GM12864 (cell line): ENCODE measurements at places on chromosomes 7 and 10.

GRCh38 chr7:100544386-100544785, 5.4 kb downstream of the AGFG2 start:
- no peak for DNase-seq

- no peak for DNase-seq
Observed at GRCh38 chr7:16066805-16067459, 354.4 kb downstream of the CRPPA start.

GRCh38 chr7:33043501-33044400, 18.8 kb downstream of the NT5C3A start:
- no peak for DNase-seq

DNA sequence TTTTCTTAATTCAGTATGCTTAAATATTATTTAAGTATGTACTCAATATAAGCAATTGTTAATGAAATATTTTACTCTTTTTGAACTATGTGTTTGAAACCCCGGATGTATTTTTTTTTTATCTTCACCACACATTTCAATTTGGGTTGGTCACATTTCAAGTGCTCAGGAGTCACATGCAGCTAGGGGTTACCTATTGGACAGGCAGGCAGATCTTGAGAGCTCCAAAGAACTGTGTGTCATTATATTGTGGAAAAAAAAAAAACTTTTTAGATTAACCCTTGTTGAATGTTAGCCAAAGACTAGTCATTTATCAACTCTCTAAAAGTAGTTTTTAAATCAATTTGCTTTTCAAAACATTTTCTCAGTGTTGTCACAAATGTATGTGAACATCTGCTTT, 37.2 kb downstream of the IKZF1 start:
- DNase-seq, result no peak

GRCh38 chr10:22570234-22570633, 144.1 kb downstream of the PIP4K2A start:
- DNase-seq, result no peak

DNA sequence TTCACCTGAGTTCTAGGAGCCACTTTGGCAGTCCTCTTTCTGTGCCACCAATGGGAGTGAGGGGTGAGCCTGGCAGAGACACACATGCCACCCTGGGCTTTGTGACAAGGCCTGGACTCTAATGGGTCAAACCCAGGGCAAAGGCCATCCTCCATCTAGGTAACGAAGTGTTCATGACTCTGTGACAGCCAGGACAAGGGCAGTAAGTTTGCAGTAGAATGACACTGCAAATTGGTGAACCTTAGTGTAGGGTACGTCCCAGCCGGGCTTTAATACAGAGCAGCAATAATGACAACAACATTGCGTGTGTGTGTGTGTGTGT, 43.3 kb downstream of the PAPSS2 start:
- DNase-seq, result no peak

GRCh38 chr7:155955367-155955635, 143.0 kb upstream of the SHH start:
- DNase-seq, result no peak

DNA sequence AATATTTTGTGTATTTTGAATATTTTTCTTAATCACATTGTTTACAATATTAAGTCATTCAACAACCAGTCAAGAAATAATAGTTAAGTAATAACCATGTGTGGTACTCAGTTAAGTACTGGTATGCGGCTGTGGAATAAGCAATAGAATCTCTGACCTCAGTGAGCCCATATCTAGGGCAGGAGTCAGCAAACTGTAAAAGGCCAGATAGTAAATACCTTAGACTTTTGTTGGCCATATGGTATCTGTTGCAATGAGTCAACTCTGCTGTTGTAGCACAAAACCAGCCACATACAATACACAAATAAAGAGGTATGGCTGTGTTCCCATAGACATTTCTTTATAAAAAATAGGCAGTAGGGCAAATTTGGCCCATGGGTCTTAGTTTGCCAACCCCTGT, 311.6 kb upstream of the SEMA3A start:
- DNase-seq, result no peak

DNA sequence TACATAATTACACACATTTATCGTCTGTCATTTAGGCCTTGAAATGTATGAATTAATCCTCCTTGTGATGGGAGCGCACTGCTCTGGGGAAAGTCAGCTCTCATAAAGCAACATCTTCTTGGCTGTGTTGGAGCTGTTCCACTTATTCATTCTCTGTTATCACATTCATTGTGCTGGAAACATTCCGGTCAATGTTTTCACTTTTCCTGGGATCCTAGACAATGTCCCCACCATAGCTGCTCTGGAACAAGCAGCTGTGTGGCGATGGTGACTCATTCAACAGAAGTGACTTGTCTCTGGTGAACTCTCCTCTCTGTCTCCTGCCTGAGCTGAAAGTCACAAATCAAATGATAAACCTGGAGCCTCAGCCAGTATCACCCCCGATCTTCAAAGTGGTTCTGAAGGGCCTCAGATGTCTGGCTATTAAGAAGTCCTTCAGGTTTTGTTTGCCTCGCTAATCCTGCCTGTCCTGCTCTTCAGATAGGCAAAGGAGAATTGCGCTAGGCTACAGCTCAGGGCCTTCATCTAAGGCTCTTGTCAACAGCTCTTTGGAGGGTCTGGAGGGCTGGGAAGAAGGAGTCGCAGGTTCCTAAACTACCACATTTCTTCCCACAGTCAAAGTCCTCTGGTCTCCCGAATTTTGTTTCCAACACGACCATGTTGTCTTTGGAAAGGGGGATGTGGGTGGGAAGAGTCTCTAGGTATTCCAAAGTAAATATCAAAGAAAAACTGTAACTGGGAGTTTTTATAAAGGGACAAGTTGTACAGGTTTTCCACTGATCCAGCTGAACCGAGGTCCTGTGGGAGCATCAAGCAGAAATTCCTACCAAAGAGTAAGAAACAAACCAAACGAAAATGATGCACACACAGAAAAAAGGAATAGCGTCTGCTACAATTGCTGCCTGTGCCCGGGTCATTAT, 29.3 kb downstream of the KLF6 start:
- DNase-seq, result no peak

GRCh38 chr7:19491371-19491770, 217.5 kb downstream of the POLR1F start:
- no peak for DNase-seq

- DNase-seq, result no peak
Observed at GRCh38 chr10:1203216-1203615, 147.0 kb downstream of the WDR37 start.

DNA sequence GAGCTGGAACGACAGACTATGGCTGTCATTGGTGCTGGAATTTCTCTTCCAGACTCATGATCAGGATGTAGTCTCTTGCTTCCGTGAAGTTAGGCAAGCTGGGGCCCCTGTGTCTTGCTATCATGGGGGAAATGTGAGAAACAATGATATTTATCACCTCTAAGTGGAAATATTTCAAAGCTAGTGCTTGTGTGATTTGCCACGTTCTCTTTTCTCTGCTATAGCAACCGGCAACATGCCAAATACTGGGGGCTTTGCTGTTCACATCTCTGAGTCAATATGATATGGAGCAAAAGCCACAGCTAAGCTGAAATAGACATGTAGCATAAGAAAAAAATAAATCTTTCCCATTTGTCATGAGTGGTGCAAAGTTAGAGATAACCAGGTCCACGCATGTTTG, 668.2 kb upstream of the IGFBP3 start:
- DNase-seq, result no peak

DNA sequence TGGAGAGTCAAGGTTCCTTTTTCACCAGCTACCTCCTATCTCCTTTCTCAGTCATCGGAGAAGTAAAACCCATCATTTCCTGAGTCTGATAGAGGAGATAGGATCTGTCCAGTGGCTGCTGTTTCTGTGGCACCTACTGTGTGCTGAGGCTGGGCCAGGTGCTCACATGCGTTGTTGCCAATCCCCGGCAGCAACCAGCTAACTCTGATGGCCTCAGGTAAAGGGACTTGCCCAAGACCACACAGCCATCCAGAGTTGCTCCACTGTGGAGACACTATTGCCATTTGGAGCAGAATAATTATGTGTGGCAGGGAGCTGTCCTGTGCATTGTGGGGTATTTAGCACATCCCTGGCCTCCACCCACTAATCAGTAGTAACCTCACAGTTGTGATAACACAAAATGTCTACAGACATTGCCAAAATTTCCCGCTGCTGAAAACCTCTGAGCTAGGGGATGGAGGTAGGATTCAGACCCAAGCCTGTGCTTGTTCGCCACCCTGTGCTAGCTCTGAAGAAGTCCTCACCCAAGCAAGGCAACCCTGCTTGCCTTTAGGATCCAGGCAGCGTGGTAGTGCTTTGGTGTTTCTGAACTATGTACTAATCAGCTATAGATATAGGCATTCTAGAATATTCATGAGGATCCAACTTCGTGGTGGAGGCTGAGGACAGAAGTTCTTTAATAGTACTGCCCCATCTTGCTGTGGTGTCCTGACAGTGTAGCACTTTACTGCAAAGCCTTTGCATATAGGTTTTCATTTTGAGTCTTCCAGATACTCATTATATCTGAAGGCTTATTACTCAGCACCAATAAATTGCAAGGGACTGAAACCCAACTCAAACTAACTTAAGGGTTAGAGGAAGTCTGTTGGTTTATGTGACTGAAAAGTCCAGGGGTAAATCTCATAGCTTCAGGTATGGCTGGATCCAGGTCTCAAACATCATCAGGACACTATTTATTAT, 164.6 kb downstream of the GRK5 start:
- DNase-seq, result no peak

GRCh38 chr7:22586786-22587140, 86.8 kb upstream of the STEAP1B start:
- no peak for DNase-seq

DNA sequence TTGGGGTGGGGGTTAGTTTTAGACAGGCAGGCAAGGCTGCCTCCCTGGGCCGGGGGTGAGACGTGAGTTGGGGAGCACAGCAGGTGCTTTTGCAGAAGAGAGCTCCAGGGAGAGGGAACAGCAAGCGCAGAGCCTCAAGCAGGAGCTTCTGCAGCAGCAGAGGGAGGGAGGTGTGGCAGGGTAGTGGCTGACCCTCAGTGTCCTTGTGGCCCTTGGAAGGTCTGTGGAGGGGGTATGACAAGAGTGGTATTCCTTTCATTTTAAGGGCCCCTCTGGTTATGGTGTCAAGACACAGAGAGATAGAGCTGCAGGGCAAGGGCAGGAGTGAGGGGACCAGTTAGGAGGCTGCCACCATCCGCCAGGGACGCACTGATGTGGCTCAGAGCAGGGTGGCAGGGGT, 138.9 kb downstream of the EBF3 start:
- DNase-seq, result no peak

DNA sequence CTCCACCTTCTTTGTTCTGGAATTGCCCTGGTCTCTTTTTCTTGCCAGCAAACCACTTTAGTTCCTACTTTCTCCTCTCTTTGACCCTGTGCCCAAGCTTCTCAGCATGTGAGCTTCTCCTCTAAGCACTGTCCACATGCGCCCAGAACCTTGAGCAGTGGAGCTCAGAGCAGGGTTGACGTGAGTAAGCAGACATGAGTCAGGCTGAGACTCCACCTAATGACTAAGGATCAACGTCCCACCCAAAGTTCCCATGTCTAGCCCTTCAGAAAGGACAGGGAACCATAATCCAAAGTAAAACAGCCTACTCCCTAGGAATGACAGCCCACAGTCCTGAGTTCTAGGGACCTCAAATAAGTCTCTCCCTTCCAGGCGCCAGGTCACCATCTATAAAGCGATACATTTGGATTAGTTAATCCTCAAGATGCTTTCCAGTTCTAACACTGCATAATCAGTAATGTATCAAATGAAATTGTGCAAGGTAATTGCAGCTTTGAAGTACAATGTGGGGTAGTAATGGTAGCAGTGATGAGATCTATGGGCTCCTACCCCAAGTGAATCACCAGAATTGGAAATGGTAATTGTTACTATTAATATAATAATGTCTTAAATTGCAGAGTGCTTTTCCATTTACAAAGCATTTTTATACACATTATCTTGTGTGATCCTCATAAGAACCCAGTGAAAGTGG, 44.5 kb downstream of the KCNMA1 start:
- no peak for DNase-seq

DNA sequence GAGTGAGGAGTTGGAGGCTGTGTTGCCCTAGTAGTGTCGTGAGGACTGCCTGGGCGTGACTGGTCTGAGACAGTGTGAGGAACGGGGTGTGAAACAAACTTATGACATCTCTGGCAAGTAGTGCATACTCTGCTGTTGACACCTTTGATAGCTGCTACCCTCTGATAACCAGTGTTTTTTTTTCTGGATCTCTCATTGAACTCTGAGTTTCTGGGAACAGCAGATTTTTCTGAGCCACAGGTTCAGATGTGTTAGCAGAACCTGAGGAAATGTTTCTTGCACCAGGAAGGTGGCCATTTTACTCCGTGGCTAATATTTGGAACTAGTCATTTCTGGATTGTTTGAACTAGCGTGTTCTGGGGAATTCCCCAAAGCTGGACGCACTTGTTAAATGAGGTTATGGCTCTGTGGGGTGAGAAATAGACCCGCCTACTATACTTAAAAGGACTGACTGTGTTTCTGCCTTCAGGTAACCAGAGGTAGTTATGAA, 52.9 kb downstream of the AUTS2 start:
- peak; percentile 60 for DNase-seq

DNA sequence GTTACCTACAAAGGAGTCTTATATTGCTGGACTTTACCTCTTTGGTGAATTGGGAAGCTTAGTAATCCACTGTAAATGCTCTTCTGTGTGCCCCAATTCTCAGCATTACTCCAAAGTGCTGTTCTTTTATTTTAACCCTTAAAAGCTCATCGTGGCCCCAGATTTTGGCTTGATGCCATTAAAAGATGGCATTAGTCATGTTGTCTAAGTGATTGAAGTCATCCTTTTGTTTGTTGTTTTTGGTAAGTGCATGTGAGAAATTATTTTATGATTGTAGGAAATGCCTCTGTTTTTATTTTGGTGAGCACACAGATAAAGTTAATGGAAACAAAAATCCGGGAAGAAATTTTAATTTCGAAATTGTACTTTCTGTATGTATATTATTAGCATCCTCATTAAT, 82.5 kb upstream of the GATA3 start:
- DNase-seq, result no peak

DNA sequence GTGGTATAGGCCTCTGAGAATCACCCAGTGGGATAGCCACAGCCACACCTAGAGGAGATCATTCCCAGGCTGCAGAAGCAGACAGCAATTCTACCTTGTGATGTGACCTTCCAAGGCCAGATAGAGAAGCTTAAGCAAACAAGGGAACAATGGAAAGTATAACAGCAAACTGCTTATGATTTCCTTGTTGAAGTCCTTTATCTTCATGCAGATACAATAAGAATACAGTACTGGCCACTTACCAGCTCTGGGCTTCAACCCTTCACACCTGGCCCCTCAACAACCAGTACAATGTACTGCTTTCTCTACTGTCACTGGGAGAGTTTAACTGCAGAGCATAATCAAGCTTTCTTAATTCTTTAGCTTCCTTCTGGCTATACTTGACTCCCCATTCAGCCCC, 22.6 kb upstream of the DDX50 start:
- no peak for DNase-seq

DNA sequence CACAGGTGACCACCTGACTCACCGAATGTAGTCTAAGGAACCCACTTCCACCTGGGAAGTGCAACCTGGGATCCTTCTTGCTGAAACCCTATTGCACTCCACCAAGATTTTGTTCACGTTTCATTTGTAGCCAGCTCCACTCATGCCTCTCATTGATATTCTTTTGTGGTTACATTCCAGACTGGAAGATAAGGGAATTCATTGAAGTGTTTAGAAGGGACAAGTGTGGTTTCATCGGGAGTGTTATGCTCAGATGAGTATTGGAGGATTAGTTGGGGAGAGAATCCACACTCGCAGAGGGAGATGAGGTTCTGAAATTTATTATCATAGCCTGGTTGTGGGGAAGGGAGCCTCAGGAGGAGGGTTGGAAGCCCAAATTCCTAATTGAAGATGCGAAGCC, 320.4 kb downstream of the KCNMA1 start:
- no peak for DNase-seq
